ENCODE measurements at places on chromosomes 7 and 10.

- DNase-seq, result peak; percentile 86
Measured at GRCh38 chr10:44008270-44008916, 359.7 kb upstream of the ZNF32 start.

DNA sequence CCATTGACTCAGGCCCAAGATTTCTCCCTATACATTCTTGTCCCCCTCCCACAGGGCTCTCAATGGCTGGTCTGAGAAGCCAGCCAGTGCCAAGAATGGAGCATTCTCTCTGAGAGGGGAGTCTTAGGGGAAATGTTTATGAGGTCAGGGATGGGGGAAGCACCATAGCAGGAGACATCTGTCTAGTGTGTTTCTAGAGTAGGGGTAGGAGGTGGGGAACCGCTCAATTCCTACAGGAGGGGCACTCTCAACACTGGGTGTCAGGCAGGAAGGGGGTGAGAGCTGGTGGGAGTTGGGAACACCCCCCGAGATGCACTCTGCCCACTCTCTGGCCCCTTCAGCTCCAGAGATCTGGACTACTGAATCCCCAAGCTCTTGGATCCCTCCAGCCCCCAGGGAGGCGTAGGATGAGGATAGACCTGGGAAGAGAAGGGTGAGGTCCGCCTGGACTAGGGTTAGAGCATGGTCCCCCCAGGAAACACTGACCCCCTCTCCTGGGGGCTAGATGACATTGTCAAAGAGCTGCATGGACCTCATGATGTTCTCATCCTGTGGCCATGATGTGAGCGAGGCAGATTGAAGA lies 8.7 kb upstream of the OGA start:
- no peak for DNase-seq

GRCh38 chr10:132713421-132714095 lies 72.4 kb downstream of the NKX6-2 start:
- no peak for DNase-seq

- no peak for DNase-seq
Measured at GRCh38 chr7:80475383-80475782, 36.5 kb downstream of the GNAT3 start.

DNA sequence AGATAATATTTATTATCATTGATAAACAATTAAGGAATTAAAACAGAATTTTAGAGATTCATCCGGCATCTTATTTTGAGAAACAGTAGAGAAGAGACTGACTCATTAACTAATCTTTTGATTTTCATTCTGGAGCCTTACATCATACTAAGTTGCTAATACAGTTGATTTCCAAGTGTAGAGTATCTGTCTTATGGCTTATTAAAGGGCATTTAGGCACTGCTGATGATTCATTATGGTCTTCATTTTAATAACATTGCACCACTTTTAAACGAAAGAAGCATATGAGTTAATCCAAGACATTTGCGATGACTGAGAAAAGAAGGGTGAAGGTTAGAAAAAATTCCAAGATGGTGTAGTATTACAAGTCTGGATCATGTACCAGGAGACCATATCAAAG lies 186.0 kb upstream of the CACNA2D1 start:
- DNase-seq, result no peak

- DNase-seq, result no peak
Measured at GRCh38 chr7:137977173-137977572, 24.7 kb downstream of the CREB3L2 start.

GRCh38 chr10:78655979-78656378 lies 412.8 kb upstream of the ZMIZ1 start:
- no peak for DNase-seq

DNA sequence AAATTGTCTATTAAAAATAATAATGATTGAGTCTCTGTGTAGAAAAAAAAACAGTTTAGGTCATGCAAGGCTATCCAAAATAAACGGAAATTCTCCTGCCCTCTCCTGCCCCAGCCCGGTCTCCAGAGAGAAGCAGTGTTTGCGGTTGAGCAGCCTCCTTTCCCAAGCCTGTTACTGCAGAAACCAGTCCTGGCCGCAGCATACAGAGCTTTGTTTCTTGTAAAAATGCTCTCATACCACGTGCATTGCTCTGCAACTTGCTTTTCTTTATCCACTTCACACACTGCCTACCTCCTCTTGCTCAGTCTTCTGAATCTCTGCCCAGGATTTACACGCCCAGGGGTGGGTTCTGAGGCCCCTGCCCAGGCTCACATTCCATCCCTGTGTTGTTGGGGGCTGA lies 34.4 kb upstream of the CUL1 start:
- no peak for DNase-seq

DNA sequence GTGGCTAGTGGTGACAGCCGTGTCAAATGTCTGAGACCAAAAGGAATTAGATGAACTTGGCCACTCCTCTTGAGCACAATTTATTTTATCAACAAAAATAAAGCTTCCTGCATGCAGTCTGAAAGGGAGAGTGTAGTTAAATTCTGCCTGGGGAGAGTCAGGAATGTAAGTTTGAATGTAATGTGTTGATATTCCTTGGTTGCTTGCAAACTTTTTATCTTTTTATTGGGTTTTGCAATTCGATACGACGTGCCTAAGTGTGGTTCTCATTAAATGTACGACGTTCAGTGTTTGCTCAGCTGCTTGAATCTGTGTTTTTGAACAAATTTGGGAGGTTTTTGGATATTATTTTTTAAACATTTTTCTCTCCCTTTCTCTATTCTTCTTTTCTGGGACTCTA lies 839.9 kb downstream of the CCSER2 start:
- no peak for DNase-seq

DNA sequence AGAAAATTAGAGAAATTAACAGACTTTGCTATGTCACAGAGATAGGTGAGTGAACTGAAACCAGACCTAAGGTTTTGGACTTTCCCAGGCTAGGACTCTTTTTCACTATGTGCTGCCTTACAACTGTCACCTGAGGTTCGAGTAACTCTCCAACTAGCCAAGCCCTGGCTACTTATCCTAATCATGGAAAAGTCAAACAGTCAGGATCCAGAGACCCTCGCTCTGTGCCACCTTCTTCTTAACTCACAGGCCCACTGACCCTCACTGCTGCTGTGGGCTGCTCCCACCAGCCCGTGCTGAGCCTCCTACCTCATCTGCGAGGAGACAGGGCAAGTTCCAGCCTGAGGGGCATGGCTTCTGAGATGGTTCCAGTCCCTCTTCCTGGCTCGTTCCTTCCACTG lies 211.4 kb upstream of the KLF14 start:
- no peak for DNase-seq

DNA sequence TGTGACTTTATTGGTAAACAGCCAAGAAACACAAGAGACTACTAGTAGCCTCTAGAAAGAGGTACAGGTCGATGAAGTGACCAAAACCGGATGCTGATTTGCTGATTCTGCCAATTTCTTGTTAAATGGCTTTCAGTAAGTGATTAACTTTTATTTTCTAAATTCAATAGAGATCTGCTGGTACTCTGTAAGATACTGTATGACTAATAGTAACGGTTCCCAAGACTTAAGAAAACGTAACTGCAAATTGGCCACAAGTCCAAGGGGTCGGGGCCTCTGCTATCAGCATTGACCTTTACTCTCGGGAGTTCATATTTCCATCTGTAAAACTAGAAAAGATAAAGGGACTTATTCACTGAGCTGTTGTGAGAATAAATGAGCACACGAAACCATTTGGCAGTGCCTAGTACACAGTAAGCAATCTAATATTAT lies 1.4 kb downstream of the FAM3C start:
- no peak for DNase-seq

GRCh38 chr7:111593343-111593742 lies 31.1 kb upstream of the IMMP2L start:
- no peak for DNase-seq

DNA sequence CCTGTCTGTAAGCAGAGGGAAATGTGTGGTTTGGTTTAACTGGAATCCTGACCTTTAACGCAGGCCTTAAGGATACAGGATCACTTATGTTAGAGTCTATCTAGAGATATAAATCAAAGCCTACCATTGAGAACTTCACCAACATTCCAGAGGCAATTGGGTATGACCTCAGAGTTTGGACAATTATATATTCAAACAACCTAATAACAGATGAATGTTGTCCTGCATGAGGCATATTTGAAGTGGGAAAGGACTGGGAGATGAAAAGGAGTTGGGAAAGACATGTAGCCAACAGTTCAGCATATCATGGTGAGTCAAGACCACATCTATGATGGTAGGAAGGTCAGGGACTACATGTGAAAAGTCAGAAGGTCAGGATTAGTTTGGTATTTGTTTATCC lies 274.2 kb downstream of the DOCK4 start:
- DNase-seq, result no peak

DNA sequence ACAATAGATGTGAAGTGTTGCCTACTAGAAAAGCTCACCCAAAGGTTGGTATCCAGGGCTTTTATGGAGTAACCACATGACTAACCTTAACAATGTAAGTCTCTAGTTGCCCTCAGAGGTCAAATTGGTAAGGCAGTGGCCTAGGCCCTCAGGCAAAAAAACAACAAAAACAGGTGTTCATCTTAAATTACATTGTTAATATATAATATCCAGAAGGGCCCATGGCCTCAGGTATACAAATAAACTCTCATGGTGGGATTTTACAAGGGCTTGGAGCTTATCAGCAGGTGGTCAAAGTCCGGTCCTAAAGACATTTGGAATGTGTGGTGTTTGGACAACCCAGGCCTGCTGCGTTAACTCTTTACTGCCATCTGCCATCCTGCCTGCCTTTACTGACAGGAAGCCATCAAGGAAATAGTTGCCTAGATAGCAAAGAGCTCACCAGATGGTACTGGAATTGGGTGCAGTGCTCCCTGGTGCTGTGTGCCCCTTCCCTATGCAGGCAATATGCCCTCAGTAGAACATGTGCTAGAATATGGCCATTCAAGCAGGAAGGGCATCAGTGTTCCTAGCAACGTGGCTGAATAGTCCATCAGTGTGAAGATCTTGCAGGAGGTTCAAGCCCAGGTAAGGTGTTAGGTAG lies 36.2 kb downstream of the TOMM7 start:
- no peak for DNase-seq

DNA sequence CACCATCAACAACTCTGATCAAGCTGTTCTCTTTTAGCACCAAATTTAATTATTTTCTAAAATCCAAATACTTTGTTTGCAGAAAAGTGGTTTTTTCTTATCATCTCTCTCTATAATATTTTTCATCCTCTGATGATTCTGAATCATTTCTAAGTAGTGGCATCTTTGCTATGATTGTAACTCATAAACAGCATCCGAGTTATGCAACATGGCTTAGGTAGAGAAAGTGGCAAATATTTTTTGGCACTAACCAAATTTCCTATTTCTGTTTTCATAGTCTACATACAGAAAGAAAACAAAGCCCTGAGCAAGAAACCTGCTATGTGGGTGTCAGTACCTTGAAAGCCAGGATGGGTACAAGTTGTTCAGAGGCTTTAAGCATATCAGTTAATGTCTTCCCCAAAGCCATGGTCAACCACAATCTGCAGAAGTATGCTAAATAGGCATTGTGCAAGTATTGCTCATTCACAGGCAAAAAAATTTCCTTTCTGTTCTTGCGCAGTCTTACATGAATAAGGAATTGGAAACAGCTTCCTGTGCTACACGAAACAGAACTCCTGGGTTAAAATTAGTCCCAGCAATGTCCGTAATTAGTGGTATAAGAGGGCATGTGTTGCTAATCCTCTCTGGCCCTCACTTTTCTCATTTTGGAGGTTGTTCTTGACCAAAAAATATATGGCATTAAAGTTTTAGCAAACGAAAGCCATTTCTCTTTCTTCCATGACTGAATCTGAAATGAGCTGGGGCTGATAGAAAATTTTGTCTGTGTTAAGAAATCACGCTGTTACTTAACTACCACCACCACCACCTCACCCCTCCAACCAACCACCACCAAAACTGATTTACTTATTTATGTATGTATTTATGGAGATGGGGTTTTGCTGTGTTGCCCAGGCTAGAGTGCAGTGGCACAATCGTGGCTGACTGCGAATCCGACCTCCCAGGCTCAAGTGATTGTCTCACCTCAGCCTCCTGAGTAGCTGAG lies 325.6 kb upstream of the MAGI2 start:
- no peak for DNase-seq

GRCh38 chr10:78672918-78673317 lies 395.8 kb upstream of the ZMIZ1 start:
- no peak for DNase-seq

- no peak for DNase-seq
Measured at GRCh38 chr7:8386926-8387550, 46.4 kb upstream of the NXPH1 start.

GRCh38 chr10:98213740-98214139 lies 54.3 kb downstream of the LOXL4 start:
- no peak for DNase-seq

DNA sequence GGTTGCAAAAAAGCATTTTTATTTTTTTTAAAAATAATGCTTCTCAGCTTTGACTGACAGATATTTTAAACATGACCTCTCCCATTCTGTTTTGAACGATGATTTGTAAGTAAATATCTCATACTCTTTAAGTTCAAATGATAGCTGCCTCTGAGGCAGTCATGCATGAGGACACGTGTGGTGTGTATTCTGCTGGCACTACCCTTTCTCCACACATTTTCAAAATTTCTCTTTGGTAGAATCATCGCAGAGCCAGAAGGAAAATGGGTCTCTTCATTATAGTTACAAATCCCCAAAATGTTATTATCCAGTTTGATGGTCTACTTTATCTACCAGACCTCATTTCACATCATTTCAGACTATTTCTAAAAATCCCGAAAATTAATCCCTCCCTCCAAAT lies 55.1 kb downstream of the FZD1 start:
- DNase-seq, result no peak

- DNase-seq, result no peak
Measured at GRCh38 chr10:70791386-70792039, 6.3 kb upstream of the TBATA start.

- DNase-seq, result no peak
Measured at GRCh38 chr10:52020173-52020572, 293.9 kb upstream of the DKK1 start.

- no peak for DNase-seq
Measured at GRCh38 chr7:41830271-41830670, 127.4 kb upstream of the INHBA start.

GRCh38 chr10:86872757-86873156 lies 84.7 kb downstream of the MMRN2 start:
- peak; percentile 69 for DNase-seq

- DNase-seq, result no peak
Measured at GRCh38 chr10:119863951-119864565, 8.6 kb downstream of the MCMBP start.

- DNase-seq, result no peak
Measured at GRCh38 chr7:41825927-41826480, 123.1 kb upstream of the INHBA start.

GRCh38 chr7:94414980-94415379 lies 20.3 kb downstream of the COL1A2 start:
- no peak for DNase-seq

- DNase-seq, result no peak
Measured at GRCh38 chr7:120256344-120257070, 16.5 kb upstream of the KCND2 start.

DNA sequence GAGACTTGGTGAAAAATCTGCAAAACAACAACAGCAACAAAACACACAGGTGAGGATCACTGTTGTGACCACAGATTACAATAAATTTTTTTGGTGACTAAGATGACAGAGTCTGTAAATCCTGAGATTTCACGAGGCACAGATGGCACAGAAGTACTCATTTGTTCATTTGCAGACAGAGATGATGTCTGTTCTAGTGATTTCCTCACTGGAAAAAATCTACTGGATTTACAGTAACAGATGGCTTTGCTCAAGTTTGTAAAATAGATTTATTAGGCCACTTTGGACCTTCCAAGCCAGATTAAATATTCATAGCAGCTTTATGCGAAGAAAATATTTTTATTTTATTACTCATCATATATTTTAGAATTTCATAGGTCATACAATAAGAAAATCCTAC lies 113.5 kb upstream of the IL6 start:
- DNase-seq, result no peak

- DNase-seq, result no peak
Measured at GRCh38 chr7:18257711-18258110, 230.1 kb upstream of the PRPS1L1 start.

Measured in glomerular endothelial cell (primary cell).